GM18507 (cell line): ENCODE measurements at places on chromosomes 1 and 21.

- DNase-seq, result no peak
Measured at GRCh38 chr1:158516966-158517365, 37.2 kb downstream of the OR6Y1 start.

- no peak for DNase-seq
Measured at GRCh38 chr1:202862679-202863560, 26.0 kb downstream of the RABIF start.

DNA sequence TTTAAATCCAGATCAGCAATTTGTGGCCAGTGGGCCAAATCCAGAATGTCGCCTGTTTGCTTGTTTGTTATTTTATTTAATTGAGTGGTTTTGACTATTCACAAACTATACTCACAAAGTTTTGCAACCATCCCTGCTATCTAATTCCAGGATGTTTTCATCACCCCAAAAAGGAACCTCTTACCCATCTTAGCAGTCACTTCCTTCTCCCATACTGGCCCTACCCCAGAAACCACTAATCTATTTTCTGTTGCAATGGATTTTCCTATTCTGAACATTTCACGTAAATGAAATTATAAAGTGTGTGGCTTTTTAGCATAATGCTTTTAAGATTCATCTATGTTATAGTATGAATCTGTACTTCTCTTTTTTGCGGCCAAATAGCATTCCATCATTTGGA lies 41.3 kb downstream of the WDTC1 start:
- no peak for DNase-seq

DNA sequence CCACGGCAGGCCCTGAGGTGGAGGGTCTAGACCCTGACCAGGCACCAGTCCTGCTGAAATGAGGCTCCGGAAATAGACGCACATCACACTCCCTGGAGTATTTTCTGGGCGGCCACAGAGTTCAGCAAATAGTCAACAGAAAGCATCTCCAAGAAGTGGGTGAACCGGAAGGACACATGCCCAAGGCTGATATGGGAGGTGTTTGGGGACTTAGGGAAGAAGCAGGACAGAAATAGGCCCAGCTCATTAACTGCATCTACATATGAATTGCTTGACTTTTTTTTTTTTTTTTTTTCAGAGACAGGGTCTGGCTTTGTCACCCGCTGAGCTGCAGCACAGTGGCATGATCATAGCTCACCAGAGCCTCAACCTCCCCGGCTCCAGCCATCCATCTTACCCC lies 36.5 kb upstream of the GPR157 start:
- DNase-seq, result no peak

DNA sequence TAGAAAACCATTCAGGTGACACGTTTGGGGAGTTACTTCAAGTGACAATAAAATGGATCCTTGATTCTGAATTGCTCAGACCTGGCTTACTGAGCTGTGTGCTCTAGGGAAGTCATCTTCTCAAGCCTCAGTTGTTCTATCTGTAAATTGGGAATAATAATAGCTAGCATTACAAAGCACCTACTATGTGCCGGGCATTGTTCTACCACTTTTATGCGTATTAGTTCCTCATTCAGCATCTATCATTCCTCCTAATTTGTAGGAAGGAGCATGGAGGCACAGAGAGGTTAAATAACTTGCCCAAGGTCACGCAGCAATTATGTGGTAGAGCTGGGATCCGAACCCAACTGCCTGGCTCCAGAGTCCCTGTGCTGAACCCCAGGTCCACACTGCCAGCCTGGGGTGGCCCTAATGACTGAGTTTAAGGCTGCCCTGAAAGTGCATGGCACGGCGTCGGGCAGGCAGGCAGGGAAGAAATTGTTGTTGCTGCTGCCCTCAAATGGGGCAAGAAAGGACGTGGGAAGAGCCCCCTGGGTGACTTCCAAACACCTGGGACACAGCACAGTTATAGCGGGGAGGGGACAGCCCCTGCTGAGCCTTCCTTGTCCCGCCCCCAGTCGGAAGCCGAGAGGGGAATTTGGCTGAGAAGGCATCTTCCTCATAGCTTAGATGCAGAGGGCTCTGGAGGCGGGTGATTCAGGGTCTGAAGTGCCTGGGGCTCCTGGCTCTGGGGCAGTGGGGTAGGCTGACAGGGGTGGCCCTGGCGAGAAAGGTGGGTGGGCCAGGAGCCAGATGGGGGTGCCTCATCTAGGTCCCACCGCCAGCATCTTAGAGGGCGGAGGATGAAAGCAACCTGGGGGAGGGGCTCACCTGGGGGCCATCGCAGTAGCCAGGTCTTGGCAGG lies 86.5 kb upstream of the IFFO2 start:
- DNase-seq, result no peak

- DNase-seq, result no peak
Measured at GRCh38 chr1:115077286-115077983, 11.9 kb downstream of the TSPAN2 start.

GRCh38 chr1:247905181-247905580 lies 9.8 kb downstream of the OR2W3 start:
- no peak for DNase-seq

GRCh38 chr1:118558933-118559332 lies 373.9 kb upstream of the SPAG17 start:
- no peak for DNase-seq

GRCh38 chr1:178941261-178941689 lies 70.4 kb upstream of the ANGPTL1 start:
- DNase-seq, result no peak

DNA sequence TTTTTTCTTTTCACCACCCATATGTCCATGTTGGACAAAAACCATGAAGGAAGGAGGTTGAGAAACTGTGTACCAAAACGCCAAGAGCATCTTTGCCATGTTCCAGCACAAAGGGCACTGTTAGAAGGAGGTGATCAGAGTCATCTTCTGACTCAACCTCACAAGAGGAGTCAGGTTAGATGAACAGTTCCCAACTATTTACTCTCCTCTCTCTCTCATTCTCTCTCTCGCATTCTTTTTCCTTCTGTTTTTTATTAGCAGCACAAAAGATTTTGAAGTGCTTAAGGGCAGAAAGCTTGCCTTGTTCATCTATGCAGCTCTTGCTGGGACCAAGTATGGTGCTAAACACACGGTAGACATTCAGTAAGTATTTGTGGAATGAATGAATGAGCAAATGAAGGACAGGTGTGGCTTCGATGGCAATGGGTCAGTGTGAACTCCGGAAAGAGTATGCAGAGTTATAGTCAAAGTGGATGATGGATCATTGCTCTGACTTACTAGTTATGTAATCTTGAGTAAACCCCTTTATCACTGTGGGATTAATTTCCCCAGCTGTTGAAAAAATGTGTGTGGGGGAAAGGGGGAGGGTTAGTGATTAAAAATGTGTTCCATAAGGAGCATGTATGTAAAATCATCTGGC lies 33.9 kb downstream of the DDR2 start:
- DNase-seq, result no peak

- DNase-seq, result no peak
Measured at GRCh38 chr21:41961753-41962152, 7.9 kb upstream of the C2CD2 start.

- no peak for DNase-seq
Measured at GRCh38 chr21:19776076-19776475, 1222.1 kb upstream of the NCAM2 start.
